GM18507 (cell line): ENCODE measurements at places on chromosomes 16 and 17.

DNA sequence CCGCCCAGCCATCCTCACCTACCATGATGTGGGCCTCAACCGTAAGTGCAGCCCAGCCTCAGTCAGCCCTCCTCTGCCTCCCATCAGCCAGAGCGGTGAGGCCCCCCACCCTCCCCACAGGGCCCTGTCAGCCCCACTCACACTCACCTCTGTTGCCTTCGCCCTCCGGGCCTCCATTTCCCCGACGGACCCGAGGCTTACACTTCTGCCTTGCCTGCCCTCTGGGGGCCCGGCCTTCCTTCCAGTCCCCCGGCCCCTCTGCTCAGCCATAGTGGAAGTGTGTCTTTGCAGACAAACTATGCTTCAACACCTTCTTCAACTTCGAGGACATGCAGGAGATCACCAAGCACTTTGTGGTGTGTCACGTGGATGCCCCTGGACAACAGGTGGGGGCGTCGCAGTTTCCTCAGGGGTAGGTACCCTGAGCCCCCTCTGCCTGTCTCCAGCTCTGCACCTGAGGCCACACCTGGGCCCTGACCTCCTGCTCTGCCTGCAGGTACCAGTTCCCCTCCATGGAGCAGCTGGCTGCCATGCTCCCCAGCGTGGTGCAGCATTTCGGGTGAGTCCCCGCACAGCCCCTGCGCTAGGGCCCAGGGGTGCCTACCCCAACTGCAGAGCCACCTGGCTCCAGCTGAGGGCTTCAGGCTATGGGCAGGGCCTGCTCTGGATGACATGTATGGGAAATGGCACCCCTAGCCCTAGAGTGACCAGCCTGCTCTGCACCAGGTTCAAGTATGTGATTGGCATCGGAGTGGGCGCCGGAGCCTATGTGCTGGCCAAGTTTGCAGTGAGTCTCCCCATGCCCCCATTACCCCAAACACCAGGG is 4.1 kb downstream of the NDRG4 start:
- no peak for DNase-seq

GRCh38 chr17:73856556-73856955 is 212.3 kb upstream of the SDK2 start:
- DNase-seq: no peak

DNA sequence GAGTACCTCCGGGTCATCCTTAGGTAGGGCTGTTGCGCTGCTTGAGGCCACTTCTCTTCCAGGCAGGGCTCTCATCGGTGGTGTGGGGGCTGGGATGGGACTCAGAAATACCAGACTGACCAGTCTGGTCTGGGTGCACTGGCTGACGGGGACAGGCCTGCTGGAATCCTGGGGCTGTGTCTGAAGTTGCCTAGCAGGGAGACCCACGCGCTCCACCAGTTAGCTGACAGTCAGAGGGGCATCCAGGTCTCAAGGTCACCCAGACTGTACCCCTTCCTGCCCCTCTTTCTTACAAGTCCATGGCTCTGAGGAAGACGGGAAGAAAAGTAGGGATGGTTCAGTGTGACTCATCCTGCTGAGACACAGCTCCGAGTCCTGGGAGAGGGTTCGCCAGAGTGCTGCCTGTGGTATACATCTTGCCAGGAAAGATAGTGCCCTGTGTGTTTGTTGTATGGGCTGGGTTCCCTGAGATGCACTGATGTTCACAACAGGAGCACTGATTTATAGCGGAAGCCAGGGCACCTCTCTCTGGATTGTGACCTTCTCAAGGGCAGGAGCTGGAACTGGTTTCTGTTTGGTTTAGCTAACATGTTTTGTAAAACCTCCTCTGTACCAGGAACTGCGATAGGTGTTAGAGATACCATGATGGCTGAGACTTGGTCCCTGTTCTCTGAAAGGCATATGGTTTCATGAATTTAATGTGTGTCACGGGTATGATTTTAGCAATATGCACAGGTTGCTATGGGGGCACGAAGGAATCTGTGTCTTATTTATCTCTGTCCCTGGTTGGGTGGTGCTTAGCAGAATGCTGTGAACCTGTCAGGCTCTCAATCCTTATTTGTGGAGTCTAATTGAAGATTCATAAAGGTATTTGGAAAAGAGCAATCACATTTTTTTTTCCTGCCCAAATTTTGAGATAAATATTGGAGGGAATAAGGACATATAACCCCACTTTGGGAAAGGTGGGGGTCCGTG is 97.5 kb downstream of the OR1D5 start:
- DNase-seq: no peak

GRCh38 chr17:53470626-53471025 is 352.1 kb upstream of the KIF2B start:
- DNase-seq: no peak

- no peak for DNase-seq
Observed at GRCh38 chr17:1797323-1797722, 32.4 kb downstream of the SMYD4 start.

GRCh38 chr17:72400863-72401262 is 280.0 kb downstream of the SOX9 start:
- no peak for DNase-seq

DNA sequence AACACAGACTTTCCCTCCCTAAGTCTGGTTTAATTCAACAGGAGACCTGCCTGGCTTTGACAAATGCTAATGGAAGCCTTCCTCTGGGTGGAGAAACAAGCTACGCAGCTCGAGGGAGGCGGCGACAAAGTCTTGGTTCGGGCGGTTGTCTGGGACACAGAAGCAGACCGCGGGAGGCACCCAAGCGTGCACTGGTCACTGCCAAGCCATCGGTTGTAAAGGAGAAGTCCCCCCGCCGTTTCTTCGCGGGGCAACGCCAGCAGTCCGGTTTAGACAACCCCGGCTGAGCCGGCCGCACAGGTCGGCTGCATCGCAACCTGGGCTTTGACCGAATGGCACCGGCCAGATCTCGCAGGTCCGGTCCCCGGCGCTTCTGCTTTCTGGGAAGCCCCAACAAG is 586 bp downstream of the GLYR1 start:
- DNase-seq: no peak

GRCh38 chr17:59892251-59892923 is 356 bp downstream of the TUBD1 start:
- no peak for DNase-seq

DNA sequence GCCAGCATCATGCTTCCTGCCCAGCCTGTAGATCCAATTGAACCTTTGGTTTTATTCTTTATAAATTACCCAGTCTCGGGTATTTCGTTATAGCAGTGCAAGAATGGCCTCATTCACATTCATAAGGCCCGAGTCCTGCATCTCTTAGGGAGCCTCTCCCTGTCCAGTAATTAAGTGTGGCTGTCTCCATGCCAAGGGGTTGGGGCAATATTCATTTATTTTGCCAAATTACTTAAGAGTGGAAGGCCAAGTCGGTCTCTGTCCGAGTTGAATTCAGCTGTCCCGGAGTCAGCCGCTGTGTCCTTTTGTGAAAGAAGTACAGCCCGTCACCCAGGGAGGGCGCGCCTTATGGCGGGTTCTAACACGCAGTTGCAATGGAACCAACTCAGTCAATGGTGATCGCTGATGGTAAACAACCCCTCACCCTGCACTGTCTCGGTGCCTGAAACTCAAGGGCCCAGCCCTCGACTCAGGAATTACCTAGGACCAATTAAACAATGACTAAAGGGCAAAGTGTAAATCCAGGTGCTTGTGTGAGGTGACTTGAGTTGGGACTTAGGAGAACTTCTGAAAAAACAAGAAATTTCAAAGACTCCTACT is 22.2 kb downstream of the KIAA0513 start:
- DNase-seq: no peak

- no peak for DNase-seq
Observed at GRCh38 chr16:15644267-15644961, 1.5 kb upstream of the MARF1 start.

GRCh38 chr16:56869513-56870275 is 4.7 kb downstream of the SLC12A3 start:
- no peak for DNase-seq

DNA sequence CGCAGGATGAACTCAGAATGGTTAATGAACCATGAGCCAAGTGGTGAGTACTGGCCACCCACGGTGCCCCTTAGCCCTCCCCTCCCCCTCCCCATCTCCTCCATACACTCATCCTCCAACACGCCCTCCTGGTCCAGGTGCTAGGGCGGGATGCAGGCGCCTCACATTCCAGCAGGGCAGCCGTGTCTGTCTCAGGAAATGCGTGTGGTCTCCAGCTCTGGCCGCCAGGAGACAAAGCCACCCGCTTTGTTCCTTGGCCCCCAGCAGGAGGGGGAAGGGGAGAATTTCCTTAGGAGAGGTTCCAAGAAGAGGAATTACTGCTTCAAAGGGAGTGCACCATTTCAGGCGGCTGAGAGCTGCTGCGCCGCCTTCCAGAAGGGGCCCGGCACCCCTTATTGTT is 29.7 kb upstream of the RMI2 start:
- DNase-seq: no peak

DNA sequence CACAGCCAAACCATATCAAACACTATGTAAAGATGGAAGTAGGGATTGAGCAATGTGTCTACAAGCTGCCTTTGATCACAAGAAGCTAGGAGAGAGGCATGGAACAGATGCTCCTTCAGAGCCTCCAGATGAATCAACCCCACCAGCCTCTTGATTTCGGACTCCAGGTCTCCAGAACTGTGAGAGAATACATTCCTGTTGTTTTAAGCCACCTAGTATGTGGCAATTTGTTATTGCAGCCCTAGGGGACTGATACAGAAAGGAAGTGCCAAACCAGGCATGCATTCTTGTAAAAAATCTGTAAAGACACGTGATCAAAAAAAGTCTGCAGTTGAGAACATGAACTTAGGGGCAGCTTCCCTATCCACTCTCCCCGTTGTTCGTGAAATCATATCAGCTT is 91.1 kb downstream of the C17orf67 start:
- no peak for DNase-seq
